ENCODE measurements at places on chromosomes 11 and 22. TPM values are rescaled to one million over a fixed set of nuclear protein-coding genes. Genes with fewer than 3 reads are reported as not detected.

Gene IGSF22
- total RNA-seq = 0.13 TPM

Gene OR52H1
- not detected for total RNA-seq

Gene ZNF70
- total RNA-seq = 8.0 TPM

Gene SLC22A9
- total RNA-seq = not detected

- no peak for ATAC-seq
Measured at GRCh38 chr11:81039916-81040524, 1599.2 kb upstream of the TENM4 start.

DNA sequence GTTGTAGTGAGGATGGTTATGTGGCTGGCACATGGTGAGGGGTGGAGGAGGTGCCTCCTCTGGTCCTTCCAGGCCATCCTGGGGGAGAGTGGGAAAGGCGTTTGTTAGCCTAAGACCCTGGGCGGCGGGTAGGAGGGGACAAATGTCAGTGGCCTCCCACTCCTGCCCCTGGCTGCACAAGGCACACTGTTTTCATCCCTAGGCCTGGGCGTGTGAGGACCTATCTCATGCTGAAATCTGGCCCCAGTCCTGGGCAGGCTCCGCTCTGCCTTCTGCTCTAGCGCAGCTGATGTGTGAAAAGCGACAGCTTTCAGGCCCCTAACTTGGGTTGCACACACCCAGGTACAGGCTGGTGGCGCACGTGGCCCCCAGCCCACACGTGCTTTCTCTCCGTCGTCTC is 32.1 kb downstream of the DAGLA start:
- no peak for ATAC-seq

DNA sequence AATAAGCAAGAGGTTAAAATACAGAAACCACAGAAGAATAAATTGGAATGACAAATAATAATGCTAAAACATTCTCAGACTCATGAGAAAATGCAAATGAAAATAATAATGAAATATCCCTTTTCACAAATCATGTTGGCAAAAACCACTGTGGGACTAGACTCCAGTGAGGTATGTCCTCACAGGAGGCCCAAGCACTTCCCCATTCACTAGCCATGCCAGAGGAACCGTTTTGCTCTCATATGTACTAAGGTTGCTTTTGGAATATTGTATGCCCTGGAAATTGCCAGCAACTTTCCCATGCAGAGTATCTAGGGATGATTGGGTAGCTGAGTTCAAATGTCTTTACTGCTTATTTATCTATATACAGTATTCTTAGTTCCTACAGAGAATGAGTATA is 106.2 kb upstream of the CHORDC1 start:
- ATAC-seq = no peak

- ATAC-seq = no peak
Measured at GRCh38 chr22:20864186-20864908, 5.5 kb downstream of the SNAP29 start.
